ENCODE measurements at places on chromosomes 5 and 9.

- DNase-seq = no peak
Measured at GRCh38 chr9:14156046-14156445, 157.9 kb downstream of the NFIB start.

DNA sequence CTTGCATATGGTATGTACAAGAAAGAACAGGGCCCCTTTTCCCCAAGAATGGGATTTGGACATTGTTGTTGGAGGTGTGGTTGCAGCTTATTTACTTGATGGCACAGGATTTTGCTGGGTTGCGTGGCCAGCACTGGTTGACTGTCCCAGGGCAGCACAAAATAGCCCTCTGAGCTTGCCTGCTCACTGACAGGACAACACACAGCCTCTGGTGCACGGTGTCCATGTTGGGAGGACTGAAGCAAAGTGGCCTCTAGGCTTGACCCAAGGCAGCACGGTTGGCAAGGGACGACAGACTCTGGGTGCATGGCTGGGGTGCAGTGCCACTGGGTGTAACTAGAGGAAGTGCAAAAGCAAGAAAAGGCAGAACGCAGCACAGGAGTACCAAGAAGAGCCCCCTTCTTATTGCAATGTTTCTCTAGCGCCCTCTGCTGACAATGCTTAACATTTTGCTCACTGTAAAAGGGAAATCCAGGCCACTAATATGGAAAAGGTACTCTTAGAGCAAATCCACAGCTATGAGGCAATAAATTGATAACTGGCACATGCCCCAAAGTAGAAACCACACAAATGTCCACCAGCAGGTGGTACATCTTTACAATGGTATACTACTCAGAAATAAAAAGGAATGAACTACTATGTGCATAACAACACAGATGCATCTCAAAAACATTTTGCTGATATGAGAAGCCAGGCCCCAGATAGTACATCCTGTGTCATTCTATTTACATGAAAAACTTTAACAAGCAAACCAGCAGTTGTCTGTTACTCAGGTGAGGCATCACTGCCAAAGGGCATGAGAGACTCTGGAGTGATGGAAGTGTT lies 47.4 kb upstream of the BARX1 start:
- DNase-seq = no peak

DNA sequence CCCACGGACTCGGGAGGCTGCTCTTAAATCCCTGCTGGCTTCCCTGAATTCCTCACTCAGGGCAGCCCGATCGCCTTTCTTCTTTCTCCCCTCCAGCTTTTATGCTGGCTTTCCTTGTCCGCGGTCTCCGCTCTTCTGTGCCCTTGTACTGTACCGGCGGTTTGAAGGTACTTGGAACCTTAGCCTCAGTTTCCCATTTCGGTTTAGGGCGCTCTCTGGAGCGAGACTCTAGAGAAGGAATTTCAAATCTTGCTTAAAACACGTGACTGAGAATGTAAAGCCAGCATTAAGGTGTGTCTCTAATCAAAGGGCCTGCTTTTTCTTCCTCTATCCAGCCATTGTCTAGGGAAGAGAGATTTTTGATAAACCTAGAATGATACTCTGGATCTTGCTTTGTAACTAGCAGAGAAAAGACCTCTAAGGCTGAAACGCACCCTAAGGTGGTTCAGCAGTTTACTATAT lies 650 bp downstream of the GPR107 start:
- no peak for DNase-seq

GRCh38 chr5:154547551-154547950 lies 69.5 kb upstream of the HAND1 start:
- DNase-seq = no peak

GRCh38 chr5:131757830-131758519 lies 38.8 kb downstream of the FNIP1 start:
- DNase-seq = no peak

DNA sequence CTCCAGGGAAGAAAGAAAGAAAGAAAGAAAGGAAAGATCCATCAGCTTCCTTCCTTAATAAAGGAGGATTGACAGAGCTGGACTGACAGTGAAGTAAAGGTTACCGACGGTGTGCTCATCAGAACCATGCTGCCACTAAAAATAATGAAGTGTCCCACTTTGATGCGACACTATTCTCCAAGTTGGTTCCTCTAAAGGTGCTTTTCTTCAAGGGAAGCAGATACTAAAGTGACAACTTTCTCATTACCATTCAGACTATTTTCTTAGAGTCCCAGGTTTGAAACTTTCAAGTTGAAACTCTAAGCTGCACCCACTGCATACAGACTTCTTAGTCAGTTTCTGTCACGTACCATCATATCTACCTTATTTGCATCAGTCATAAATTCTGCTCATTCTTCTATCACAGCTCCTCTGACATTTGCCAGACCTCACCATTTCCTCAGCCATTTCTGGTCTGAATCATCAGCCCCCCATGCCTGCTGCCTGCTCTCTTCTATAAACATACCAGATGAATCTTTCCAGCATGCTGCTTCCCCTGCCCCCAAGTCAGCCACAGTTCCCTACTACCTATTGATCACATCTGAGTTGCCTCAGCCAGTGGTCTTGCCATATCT lies 177.6 kb downstream of the DEPDC1B start:
- no peak for DNase-seq

- no peak for DNase-seq
Measured at GRCh38 chr9:16133032-16133431, 580.2 kb downstream of the CCDC171 start.

- DNase-seq = no peak
Measured at GRCh38 chr5:65919773-65920172, 6.6 kb upstream of the ERBIN start.

DNA sequence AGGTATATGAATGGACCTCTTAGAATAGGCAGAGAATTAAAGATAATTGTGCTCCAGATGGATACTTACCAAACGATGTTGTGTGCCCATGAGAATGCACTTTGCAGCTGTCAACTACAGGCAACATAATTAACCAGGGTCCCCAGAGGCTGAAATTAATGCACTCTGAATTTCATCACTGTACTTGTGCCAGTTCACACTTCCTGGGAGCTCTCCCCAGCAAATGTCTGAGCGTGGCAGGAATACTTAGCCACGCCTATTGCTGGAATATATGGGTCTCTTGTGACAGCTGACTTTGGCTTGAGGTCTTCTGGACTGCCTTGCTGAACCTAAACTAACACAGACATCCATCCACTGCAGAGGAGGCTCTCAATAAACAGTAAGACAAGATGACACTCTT lies 11.9 kb upstream of the C1QTNF2 start:
- DNase-seq = no peak

- no peak for DNase-seq
Measured at GRCh38 chr9:2674141-2674824, 43.0 kb upstream of the KCNV2 start.

- DNase-seq = no peak
Measured at GRCh38 chr9:72129271-72130156, 19.7 kb upstream of the GDA start.

DNA sequence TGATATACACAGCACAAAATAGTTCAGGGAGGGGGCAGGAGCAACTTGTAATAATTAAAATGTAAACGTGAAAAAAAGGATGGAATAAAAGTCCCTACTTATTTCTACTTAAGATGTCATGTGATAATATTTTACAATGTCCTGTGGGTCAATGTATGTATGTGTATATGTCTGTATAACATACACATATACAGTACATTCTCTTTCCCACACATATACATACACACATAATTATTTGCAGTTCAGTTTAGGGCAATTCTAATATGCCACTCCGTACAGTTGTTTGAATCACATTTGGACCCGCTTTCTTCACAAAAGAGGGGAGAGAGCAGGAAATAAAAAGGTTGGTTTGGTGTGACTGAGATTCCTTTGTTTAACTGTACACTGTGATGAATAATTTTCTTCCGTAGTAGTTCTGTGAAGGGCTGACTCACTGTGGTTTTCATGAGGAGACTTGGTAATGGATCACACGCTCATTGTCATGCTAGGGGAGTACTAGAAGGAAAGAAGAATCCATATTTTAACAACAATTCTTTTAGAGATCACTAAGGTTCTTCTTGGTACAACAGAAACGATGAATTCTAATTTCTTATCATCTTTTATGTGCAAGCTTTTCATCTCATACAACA lies 26.2 kb upstream of the ACOT12 start:
- no peak for DNase-seq

DNA sequence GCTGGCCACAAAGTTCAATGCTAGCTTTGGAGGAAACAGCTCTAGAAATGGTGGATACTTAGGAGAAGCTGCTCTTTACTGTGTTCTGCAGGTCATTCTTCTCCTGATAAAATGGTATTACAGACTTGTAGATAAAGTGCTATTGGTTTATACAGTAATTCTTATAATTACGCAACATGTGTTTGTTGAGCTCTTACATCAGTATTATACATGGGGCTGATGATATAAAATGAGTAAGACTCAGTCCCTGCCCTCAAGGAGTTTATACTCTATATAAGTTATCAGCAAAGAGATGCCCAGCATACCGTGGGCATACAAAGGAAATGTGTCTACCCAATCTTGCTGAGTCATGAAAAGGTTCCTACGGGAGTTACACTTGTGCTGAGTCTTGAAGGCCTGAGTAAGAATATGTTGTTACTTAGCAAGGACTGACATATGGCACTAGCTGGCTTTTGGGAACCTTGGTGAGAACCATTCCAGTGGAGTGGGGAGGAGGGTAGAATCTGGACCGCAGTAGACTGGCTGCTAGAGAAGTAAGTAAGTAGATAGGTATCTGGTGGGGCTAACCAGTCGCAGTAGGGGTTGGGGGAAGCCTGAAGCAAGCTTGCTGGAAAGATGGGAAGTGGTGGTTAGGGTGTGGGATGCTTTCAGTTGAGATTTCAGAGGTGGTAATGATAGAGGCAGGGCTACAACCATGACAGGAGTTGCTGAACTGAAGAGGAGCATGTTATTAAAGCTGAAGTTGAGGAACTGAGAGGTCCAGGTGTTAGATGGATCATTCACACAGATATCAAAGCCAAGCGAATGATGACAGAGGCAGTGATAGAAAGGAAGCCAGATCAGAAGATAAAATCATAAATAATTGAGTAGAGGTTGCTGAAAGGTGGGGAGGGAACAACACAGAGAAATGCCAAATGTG lies 11.1 kb upstream of the TTC23L start:
- DNase-seq = no peak

- DNase-seq = no peak
Measured at GRCh38 chr5:105460721-105461120, 1898.1 kb upstream of the NUDT12 start.

GRCh38 chr5:98961665-98962344 lies 33.0 kb upstream of the CHD1 start:
- no peak for DNase-seq

DNA sequence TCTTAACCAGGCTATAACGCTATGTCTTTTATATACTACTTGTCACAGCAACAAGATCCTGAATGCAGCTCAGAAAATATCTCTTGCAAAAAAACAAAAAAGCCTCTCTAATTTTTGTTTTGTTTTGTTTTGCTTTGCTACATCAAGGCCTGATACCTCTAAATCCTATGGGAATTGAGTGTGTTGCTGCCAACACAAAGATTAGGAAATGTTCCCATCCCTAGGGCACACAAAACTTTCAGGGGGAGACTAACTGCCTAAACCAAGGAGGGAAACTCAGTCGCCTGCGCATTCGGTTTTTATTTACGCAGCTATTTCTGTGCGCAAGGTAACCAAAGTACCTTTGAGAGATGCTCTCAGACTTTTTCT lies 1.7 kb downstream of the SSBP2 start:
- no peak for DNase-seq

GRCh38 chr9:72149231-72149975 lies at the start of gene GDA:
GDA (plus strand) TSS chr9:72149440; CDS start chr9:72149560, 120 bp downstream.
- DNase-seq = no peak

DNA sequence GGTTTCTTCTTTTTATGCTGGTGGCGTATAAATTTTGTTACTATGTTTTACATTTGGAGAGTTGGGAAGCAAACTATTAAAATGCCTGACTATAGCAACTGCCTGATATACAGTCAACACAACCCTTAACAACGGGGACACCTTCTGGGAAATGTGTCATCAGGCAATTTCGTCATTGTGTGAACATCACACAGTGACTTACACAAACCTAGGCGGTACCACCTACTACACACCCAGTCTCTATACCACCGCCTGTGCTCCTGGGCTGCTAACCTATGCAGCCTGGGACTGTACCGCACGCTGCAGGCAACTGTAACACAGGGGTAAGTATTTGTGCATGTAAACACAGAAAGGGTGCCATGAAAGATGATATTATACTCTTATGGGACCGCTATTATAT lies 1.3 kb upstream of the CDHR2 start:
- no peak for DNase-seq

- DNase-seq = no peak
Measured at GRCh38 chr9:112187404-112187803, 12.3 kb upstream of the SUSD1 start.

DNA sequence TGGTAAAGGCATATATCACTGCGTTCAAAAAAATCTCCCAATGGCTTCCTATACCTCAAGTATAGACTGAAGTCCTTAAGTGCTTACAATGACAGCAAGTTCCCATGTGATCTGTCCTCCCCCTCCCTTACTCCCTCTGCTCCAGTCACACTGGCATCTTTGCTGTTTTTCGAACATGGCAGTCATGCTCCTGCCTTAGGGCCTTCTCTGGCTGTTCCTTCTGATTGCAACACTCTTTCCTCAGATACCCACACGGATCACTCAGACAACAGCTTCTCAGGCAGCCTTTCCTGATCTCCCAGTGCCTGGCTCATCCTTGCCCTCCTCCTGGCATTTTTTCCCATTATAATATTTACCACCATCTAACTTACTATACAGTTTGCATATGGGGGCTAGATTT lies 232.8 kb downstream of the ARHGEF28 start:
- no peak for DNase-seq

DNA sequence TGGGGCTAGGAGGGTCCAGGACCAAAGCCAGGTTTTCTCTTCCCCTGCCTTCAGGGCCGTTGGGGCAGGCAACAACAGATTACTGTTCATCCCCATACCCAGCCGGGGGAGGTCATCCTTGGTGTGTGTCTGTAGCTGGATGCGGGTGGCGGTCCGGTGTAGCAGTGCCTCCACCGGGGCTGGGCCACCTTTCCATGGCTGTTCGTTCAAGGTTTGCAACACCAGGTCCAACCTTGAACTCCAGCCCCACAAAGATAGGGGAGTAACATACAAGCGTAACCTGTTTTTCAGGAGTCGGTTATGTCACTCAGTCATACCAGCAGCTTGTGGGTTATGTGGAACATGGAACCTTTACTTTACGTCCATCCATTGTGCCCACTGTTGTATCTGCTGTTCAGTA lies 58.5 kb upstream of the FAM120A start:
- DNase-seq = no peak

- no peak for DNase-seq
Measured at GRCh38 chr9:97751531-97751930, 54.4 kb upstream of the XPA start.

GRCh38 chr5:174191076-174191475 lies 145.6 kb downstream of the NSG2 start:
- DNase-seq = no peak

Measured in activated T-helper 1 cell treated with anti-CD3 and anti-CD28 coated beads, Interleukin-2, amount 50 U/mL, for 16 hours (primary cell).